ENCODE measurements at places on chromosomes 1 and 21.

- no peak for DNase-seq
Measured at GRCh38 chr1:118304722-118305359, 119.8 kb upstream of the SPAG17 start.

DNA sequence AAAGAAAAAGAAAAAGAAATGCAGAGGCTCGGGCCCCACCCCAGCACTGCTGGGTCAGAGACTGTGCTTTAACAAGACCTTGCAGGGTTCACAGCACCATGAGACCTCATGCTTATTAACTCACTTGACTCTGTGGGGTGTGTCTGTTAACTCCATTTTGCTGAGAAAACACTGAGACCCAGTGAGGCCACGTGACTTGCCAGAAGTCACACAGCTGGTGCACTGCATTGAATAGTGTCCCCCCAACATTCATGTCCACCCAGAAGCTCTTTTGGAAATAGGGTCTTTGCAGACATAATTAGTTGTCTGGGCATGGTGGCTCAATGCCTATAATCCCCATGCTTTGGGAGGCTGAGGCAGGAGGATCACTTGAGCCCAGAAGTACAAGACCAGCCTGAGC, 39.7 kb downstream of the CHD5 start:
- DNase-seq: no peak

GRCh38 chr1:20684651-20685050, 23.5 kb upstream of the DDOST start:
- DNase-seq: no peak

DNA sequence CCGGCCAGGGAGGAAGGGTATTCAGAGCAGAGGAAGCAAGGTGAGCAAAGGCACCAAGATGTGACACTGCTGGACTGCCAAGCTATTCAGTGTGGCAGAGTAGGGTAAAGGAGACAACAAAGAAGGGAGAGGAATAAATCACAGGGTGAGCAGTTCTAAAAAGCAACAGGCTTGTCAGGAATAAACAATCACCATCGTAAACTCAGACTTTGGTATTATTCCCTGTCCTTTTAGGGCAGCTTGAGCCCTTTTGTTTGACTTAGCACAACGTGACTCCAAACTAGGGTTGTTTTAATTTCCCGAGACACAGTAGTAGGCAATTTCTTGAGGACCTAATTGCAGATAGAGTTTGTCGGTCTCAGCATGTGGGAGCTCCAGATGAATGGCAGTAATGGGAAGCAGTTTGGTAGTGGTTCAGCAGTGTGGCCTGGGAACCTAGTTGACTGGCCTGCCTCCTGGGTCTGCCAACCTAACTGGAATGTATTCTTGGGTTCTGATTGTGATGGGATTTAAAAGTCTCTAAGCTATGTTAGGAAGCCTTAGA, 4.3 kb downstream of the CR1L start:
- DNase-seq: no peak

GRCh38 chr1:99281105-99281504, 16.8 kb downstream of the PLPPR4 start:
- DNase-seq: no peak

- DNase-seq: no peak
Measured at GRCh38 chr21:28378026-28378425, 614.7 kb downstream of the LTN1 start.

GRCh38 chr1:45508295-45509151, 8.4 kb downstream of the MMACHC start:
- DNase-seq: no peak

GRCh38 chr1:239703075-239703474, 316.7 kb downstream of the CHRM3 start:
- DNase-seq: no peak

DNA sequence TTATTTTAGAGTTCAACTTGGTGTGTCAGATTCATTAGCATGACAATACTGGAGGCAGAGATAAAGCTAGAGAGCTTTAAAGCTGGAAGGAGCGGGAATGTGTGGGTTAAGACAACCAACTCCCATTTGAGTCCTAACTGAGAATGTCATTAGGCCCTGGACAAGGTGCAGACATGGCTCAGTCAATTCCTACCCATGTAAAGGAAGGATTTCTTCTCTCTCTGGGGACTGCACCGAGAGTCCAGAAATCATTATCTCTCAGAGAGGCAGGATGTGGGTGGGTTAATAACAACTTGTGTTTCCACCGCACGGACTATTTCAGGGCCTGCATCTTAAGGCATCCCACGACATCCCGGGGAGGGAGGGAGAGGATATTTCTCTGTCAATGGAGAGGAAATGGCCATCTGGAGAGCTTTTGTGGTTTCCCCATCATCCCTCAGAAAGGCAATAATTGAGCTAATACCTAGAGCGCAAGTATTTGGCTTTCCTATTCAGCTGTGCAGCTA, 46.7 kb upstream of the SARS1 start:
- no peak for DNase-seq

- DNase-seq: no peak
Measured at GRCh38 chr1:31155216-31155806, 84.4 kb downstream of the NKAIN1 start.

- no peak for DNase-seq
Measured at GRCh38 chr1:208808301-208808700, 564.1 kb upstream of the PLXNA2 start.

- DNase-seq: no peak
Measured at GRCh38 chr1:108624069-108624468, 36.8 kb downstream of the HENMT1 start.

DNA sequence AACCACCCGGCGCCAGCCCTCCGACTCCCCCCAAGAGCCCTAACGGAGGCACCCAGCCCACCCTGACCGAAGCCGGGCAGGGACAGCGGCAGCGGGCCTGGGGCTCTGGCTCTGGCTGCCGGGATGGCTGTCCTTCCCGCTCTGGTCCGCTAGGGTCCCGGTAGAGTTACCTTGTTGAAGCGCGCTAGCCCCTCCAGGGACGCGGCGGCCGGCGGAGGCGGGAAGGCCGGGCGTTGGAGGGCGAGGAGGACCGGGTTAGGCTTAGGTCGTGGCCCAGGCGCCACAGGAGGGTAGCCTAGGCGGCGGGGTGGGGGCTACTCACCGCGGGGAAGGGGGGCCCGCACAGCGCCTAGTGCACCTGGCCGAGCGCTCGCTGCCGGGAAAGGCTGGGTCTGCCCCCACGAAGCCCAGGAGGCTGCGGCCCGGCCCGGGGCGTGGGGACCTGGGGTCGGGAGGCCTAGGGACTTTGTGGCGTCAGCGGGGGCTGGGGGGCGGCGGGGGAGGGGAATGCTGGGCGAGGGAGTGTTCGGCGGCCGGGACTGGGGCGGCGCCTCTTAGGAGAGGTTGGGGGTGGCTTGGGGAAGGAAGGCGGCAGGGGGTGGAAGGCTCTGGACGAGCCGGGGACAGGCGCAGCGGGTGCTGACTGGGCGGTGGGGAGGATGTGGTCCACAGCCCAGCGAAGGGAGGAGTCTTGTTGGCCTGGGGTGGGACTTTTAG, at the start of gene TRIM17:
Gene TRIM17 (minus strand): TSS at position 645 of the 717 bp plus-strand sequence. CDS start 1,789 bp downstream, outside the sequence.
- no peak for DNase-seq

- no peak for DNase-seq
Measured at GRCh38 chr1:110356379-110356778, 17.2 kb downstream of the RBM15 start.

- DNase-seq: peak; percentile 81
Measured at GRCh38 chr1:38221006-38221649, 174.5 kb upstream of the POU3F1 start.

GRCh38 chr1:90200646-90201205, 205.8 kb downstream of the ZNF326 start:
- DNase-seq: no peak

DNA sequence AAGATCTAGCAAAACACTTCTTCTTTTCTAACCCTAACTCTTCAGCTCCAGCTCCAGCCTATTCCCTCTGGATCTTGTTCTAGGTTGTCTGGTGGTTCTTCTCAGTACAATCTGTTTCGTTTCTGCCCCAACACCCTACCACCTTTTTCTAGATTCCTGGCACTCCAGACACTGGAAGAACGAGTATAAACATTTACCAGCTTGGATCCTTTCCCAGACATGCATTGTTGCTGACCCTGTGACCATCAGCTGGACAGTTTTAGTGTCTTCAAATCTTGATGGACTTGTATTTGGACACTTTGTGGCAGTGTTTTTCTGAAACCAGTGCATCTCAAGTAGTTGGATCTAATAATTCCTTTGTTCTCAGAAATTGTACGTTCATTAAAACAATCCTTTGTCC, 30.6 kb upstream of the CACNA1E start:
- DNase-seq: no peak

GRCh38 chr1:197081117-197081753, 14.2 kb upstream of the F13B start:
- DNase-seq: no peak

DNA sequence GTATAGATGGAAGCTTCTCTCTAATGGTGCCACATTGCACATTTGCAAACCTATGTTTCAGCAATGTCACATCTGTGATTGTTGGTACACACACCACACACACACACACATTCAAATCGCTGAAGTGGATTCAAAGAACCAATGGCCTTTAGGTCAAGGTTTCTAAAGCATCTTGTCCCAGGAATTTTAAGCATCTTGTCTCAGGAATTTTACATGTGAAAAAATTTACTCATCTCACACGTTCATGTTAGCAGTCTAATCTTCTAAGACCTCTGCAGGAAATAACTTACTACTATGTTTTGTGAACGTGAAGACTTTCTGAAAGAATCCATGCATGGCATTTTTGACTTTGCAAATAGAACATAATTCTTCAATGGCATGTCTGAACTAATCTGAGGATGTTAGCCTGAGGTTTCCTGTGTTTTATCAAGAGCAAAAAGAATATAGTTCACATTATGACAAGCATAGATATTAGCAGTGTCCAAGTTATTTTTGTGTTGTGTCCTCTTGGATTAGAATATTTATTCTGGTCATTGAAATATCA, 125.1 kb downstream of the CYYR1 start:
- no peak for DNase-seq

- no peak for DNase-seq
Measured at GRCh38 chr1:164720440-164721227, 161.7 kb downstream of the PBX1 start.

DNA sequence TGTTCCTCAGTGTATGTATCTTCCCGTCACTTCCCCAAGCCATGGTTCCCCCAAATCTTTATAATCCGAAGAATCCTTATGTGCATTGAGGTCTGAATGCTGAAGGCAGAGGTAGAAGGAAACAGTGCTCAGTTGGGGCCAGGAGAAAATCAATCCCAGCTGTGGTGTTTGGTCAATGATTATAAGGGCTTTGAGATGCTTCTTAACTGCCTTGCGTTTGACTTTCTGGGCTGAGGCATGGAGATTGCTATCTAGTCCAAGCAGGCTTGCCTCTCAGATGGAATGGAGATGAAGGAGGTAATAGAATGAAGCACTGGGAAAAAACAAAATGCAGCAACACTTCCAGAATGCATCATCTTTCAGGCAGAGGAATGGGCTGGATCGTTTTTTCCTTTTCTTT, 3.6 kb upstream of the MAP1LC3C start:
- no peak for DNase-seq

- DNase-seq: no peak
Measured at GRCh38 chr1:204081164-204081790, 8.4 kb downstream of the SOX13 start.

DNA sequence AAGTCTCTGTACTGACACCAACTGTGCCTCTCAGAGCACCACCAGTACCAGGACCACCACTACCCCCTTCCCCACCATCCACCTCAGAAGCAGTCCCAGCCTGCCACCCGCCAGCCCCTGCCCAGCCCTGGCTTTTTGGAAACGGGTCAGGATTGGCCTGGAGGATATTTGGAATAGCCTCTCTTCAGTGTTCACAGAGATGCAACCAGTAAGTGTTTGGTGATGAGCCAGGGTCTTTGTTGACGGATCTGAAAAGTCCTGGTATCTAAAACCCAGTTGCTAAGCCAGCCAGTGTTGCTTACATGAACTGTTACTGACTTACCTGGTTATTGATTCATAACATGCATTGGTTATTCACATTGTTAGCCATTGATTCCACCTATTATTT, 1.1 kb downstream of the C1orf56 start:
- no peak for DNase-seq

- peak; percentile 59 for DNase-seq
Measured at GRCh38 chr21:29232530-29233255, 66.0 kb upstream of the BACH1 start.

DNA sequence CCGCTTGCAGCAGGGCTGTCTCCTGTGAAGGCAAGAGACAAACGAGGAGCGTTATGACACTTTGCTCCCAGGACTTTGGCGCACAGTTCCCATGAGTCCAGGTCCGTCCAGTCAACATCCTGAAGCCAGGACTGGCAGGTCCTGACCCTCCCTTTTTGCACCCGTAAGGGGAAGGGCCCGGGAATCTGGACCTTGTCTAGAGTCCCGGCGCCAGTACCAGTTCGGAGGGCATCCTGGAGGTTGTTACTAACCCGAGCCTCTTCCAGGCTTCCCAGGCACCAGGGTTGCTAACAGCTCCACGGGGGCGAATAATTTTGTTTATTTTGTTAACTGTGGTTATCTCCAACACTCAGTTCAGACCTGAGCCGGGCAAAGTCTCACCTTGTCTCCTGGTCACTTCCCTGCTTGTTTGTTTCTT, 682 bp upstream of the RWDD3 start:
- no peak for DNase-seq

GRCh38 chr1:32539584-32540571, 651 bp downstream of the ZBTB8A start:
- peak; percentile 9 for DNase-seq

GRCh38 chr21:45295576-45296365, 8.1 kb upstream of the POFUT2 start:
- DNase-seq: peak; percentile 89

DNA sequence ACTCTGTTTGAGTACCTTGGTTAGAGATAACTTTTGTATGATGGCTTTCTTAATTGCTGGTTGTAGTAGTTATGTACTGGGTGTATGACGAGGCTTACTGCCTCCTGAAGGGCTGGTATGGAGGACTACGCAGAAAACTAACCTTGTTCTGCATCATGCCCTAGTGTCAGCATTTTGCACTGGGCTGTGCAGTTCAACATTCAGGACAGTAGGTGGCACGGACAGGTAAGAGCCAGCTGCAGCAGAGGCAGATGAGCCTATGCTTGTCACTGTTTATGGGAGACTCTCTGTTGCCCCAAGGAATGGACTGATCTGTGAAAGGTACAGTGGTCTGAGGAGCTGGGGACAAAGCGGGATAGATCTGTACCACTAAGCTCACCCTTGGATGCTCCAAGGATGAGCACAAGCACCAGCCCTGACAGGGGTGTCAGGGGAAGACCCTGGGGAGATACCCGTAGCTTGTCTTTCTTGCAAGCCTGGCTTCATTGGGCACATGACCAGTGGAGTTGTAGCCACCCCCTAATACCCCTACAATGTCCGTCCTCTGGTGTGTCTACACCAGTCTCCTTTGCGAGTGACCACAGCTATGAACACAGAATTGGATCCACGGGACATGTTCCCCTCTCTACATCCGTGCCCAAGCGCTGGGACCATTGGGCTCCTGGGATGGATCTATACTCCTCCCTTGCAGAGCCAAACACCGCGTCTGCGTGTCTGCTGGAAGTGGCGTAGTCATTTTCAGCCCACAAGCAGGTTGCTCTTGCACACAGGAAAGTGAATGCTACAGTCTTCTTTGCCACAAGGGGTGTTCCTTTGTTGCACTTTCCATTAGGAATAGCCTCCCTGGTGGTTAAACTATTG, 51.1 kb upstream of the CFHR3 start:
- no peak for DNase-seq

Data from GM04503 (cell line).